ENCODE measurements at places on chromosomes 1 and 21.

DNA sequence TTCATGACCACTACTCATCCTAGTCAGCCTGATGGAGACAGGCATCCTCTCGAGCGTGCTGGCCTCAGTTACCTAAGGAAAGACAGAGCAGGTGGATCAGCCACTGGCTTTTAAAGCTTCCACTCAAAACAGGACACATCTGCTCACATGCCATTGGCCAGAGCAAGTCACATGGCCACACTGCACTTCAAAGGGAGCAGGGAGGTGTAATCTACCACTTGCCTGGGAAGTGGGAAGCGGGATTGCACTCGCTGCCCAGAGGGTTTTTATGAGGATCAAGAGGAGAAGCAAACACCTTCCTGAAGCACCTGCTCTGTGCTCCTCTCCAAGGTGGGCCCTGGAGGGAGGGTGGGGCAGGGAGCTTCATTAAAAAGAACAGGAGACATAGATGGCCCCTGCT, 108.0 kb downstream of the TAS1R2 start:
- no peak overlapping the region for H3K4me3 ChIP-seq
- H3K27ac ChIP-seq, result no peak overlapping the region
- H3K36me3 ChIP-seq, result peaks cover 1% of the 10 kb centered on the region
- H3K4me1 ChIP-seq, result no peaks in the 10 kb centered on the region
- H3K27me3 ChIP-seq, result peaks cover 23% of the 10 kb centered on the region
- no peak for DNase-seq

- no peak overlapping the region for H3K4me3 ChIP-seq
- H3K27me3 ChIP-seq, result no peaks in the 10 kb centered on the region
- peaks cover 2% of the 10 kb centered on the region for H3K36me3 ChIP-seq
- peaks cover 6% of the 10 kb centered on the region for H3K4me1 ChIP-seq
These were observed 23.3 kb downstream of the QSOX1 start for GRCh38 chr1:180177931-180178330.

DNA sequence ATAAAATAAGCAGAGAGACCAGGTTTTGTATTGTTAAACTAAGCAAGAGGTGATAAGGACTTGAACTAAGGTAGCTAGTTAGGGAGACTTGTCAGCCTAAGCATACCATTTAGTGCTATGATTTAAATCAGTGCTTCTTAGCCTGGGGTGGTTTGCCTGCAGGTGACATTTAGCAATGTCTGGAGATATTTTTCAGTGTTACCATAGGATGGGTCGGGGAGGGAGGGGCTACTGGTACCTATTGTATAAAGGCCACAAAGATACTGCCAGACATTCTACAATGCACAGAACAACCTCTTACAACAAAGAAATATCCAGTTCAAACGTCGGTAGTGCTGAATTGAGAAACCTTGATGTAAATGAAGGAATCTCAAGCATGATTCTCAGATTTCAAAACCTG, 3.3 kb downstream of the ATP5PB start:
- no peak overlapping the region for H3K4me3 ChIP-seq
- H3K27me3 ChIP-seq, result no peaks in the 10 kb centered on the region
- DNase-seq, result no peak
- H3K36me3 ChIP-seq, result peaks cover 14% of the 10 kb centered on the region
- H3K27ac ChIP-seq, result no peak overlapping the region

- H3K27me3 ChIP-seq, result no peaks in the 10 kb centered on the region
- H3K36me3 ChIP-seq, result no peaks in the 10 kb centered on the region
- peaks cover 31% of the 10 kb centered on the region for H3K4me1 ChIP-seq
- peak overlapping the region; percentile 86 for H3K4me3 ChIP-seq
- peak; percentile 13 for DNase-seq
These were observed 27.0 kb upstream of the PRSS38 start for GRCh38 chr1:227788271-227789083.

GRCh38 chr1:203677771-203678170, 51.1 kb downstream of the ATP2B4 start:
- DNase-seq, result no peak
- H3K27ac ChIP-seq, result peak overlapping the region; percentile 29
- H3K27me3 ChIP-seq, result no peaks in the 10 kb centered on the region
- H3K36me3 ChIP-seq, result no peaks in the 10 kb centered on the region

DNA sequence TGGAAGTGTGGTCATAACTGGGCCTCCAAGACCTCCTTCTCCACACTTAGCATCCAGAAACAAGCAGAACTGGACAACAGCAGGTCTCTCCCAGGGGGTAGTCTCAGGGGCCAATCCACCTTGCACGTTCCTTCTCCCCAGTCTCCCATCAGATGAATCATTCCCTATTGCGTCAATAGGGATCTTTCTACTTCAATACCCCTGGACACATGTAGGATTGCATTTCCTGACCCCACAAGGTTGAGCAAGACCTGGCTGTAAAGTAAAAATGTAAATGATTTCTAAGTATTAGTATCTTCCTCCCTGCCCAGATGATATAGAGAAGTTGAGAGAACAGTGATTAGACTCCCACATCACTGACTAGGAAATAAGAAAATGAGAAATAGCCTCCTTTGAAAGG, 224.5 kb upstream of the CSF3R start:
- peaks cover 7% of the 10 kb centered on the region for H3K4me1 ChIP-seq
- no peak overlapping the region for H3K4me3 ChIP-seq
- no peak overlapping the region for H3K27ac ChIP-seq
- DNase-seq, result no peak
- H3K27me3 ChIP-seq, result peaks cover 98% of the 10 kb centered on the region

DNA sequence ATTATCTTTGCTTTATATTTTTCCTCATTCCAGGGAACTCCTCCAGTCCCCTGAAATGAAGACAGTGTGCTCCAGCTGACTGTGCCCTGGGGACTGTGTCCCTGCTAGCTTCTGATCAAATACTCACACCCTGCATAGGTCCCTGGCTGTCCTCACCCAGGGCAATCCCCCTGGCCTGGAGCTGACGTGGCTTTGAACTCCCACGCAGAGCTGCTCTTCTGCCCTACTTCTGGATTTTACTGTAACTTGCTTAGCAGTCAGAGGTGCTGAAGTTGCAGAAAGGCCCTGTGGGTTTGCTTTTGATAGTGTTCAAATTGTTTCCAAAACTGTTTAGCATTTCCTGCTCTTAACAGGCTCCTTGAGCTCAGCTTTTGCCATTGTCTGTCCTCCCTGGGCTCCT, 186.5 kb downstream of the FASLG start:
- peaks cover 18% of the 10 kb centered on the region for H3K4me1 ChIP-seq
- no peaks in the 10 kb centered on the region for H3K27me3 ChIP-seq
- peak; percentile 43 for DNase-seq
- H3K36me3 ChIP-seq, result no peaks in the 10 kb centered on the region

- H3K4me1 ChIP-seq, result no peaks in the 10 kb centered on the region
- peaks cover 5% of the 10 kb centered on the region for H3K27me3 ChIP-seq
- no peak overlapping the region for H3K4me3 ChIP-seq
- DNase-seq, result no peak
These were observed 167.0 kb downstream of the FAM78B start for GRCh38 chr1:165999826-166000225.

DNA sequence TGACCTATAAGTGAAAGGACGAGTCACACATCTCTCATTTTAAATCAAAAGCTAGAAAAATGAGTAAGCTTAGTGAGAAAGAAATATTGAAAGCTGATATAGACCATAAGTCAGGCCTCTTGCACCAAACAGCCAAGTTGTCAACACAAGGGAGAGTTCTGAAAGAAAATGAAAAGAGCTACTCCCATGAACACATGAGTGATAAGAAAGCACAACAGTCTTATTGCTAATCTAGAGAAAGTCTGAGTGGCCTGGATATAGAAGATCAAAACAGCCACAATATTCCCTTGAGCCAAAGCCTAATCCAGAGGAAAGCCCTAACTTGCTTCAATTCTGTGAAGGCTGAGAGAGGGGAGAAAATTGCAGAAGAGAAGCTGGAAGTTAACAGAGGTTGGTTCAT, 175.0 kb downstream of the SMYD3 start:
- no peak for DNase-seq
- no peaks in the 10 kb centered on the region for H3K4me1 ChIP-seq
- no peak overlapping the region for H3K4me3 ChIP-seq
- H3K27me3 ChIP-seq, result no peaks in the 10 kb centered on the region
- no peak overlapping the region for H3K27ac ChIP-seq

GRCh38 chr1:28792644-28793121, 19.3 kb upstream of the OPRD1 start:
- H3K4me1 ChIP-seq, result no peaks in the 10 kb centered on the region
- no peaks in the 10 kb centered on the region for H3K36me3 ChIP-seq
- no peak for DNase-seq

GRCh38 chr1:3170561-3171453, 101.8 kb downstream of the PRDM16 start:
- no peaks in the 10 kb centered on the region for H3K36me3 ChIP-seq
- no peak overlapping the region for H3K27ac ChIP-seq
- peaks cover 7% of the 10 kb centered on the region for H3K4me1 ChIP-seq
- H3K4me3 ChIP-seq, result peak overlapping the region; percentile 24

DNA sequence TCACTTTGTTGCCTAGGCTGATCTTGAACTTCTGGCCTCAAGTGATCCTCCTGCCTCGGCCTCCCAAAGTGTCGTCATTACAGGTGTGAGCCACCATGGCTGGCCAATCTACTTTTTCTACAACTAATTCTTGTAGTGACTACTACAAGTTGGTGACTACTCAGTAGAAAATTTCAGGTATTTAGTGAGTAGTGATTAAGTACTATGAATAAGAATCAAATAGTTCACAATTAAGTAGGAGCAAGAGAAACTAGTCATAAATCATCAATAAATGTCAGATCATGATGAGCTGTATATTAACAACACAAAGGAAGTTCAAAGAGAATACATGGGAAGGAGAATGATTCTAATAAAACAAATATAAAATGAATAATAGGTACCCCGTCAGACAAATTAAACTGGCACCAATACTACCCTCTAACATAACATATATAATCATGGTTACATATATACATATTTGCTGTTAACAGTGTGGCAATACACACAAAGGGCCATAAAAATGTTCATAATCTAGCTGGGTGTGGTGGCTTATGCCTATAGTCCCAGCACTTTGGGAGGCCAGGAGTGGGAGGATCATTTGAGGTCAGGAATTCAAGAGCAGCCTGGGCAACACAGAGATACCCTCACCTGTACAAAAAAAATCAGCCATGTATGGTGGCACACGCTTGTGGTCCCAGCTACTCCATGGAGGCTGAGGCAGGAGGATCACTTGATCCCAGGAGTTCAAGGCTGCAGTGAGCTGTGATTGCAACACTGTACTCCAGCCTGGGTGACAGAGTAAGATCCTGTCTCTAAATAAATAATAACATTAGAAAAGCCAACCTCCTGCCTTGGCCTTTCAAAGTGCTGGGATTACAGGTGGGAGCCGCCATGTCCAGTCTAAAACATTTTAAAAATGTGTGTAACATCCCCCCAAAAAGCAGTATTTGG, 19.1 kb downstream of the YY1AP1 start:
- H3K36me3 ChIP-seq, result peaks cover 3% of the 10 kb centered on the region
- no peaks in the 10 kb centered on the region for H3K4me1 ChIP-seq
- no peak overlapping the region for H3K27ac ChIP-seq
- H3K27me3 ChIP-seq, result no peaks in the 10 kb centered on the region
- H3K4me3 ChIP-seq, result no peak overlapping the region

GRCh38 chr1:67489643-67490042, 59.4 kb upstream of the SERBP1 start:
- peaks cover 3% of the 10 kb centered on the region for H3K27me3 ChIP-seq
- no peak overlapping the region for H3K27ac ChIP-seq
- no peaks in the 10 kb centered on the region for H3K4me1 ChIP-seq
- H3K36me3 ChIP-seq, result no peaks in the 10 kb centered on the region

DNA sequence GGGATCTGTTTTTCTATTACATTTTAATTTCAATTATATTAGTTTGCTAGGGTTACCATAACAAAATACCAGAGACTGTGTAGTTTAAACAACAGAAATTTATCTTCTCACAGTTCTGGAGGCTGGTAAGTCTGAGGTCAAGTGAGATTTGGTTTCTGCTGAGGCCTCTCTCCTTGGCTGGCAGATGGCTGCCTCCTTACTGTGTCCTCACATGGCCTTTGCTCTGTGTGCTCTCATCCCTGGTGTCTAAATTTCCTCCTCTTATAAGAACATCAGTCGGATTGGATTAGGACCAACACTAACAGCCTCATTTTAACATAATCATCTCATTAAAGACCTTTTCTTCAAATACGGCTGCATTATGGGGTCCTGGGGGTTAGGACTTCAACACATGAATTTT, 195.2 kb upstream of the CHODL start:
- H3K4me3 ChIP-seq, result no peak overlapping the region
- no peaks in the 10 kb centered on the region for H3K36me3 ChIP-seq
- H3K4me1 ChIP-seq, result no peaks in the 10 kb centered on the region
- no peak overlapping the region for H3K27ac ChIP-seq

GRCh38 chr1:8239039-8239305, 78.9 kb upstream of the SLC45A1 start:
- DNase-seq, result no peak
- peaks cover 35% of the 10 kb centered on the region for H3K27me3 ChIP-seq
- no peak overlapping the region for H3K27ac ChIP-seq
- no peak overlapping the region for H3K4me3 ChIP-seq
- H3K36me3 ChIP-seq, result no peaks in the 10 kb centered on the region

- no peaks in the 10 kb centered on the region for H3K4me1 ChIP-seq
- H3K27ac ChIP-seq, result no peak overlapping the region
- H3K27me3 ChIP-seq, result no peaks in the 10 kb centered on the region
- no peak for DNase-seq
- no peak overlapping the region for H3K4me3 ChIP-seq
- no peaks in the 10 kb centered on the region for H3K36me3 ChIP-seq
These were observed 49.7 kb downstream of the PBX1 start for GRCh38 chr1:164608651-164609057.

- peaks cover 10% of the 10 kb centered on the region for H3K27me3 ChIP-seq
- no peaks in the 10 kb centered on the region for H3K36me3 ChIP-seq
- peaks cover 2% of the 10 kb centered on the region for H3K4me1 ChIP-seq
- no peak overlapping the region for H3K4me3 ChIP-seq
- DNase-seq, result no peak
- no peak overlapping the region for H3K27ac ChIP-seq
These were observed 21.1 kb downstream of the HUNK start for GRCh38 chr21:31893851-31894415.

DNA sequence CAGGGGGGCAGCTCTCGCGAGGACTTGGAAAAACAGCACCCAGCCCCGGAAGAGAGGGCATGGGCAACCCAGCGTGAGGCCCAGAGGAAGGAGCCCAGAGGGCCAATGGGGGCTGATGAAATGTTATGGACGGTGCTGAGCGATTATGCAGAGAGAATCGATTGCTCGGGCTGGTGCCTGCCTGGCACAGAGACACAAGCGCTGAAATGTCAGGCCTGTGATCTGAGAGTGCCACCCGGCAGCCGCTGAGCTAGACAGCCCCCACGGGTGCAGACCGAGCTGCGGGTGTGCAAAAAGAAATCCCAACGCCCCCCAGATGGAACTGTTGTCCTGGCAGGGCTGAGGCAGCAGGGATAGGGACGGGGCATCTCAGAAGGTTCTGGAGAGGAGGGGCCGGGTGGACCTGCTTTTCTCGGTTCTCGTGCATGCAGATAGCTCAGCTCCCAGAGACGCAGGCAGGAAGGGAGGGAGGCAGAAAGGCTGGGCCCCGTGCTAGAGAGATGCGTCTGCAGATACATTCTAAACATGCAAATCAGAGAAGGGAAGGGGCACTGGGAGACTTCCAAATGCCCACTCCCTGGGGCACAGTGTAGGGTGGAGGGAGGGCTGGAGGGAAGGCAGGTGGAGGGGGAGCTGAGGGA, 41.5 kb downstream of the TAS1R2 start:
- no peak overlapping the region for H3K4me3 ChIP-seq
- no peak overlapping the region for H3K27ac ChIP-seq
- H3K4me1 ChIP-seq, result peaks cover 3% of the 10 kb centered on the region
- no peaks in the 10 kb centered on the region for H3K36me3 ChIP-seq
- peaks cover 26% of the 10 kb centered on the region for H3K27me3 ChIP-seq

GRCh38 chr1:31429583-31429982, 16.6 kb downstream of the SERINC2 start:
- no peak overlapping the region for H3K4me3 ChIP-seq
- no peaks in the 10 kb centered on the region for H3K4me1 ChIP-seq
- H3K27me3 ChIP-seq, result peaks cover 23% of the 10 kb centered on the region
- H3K36me3 ChIP-seq, result no peaks in the 10 kb centered on the region
